Hematopoietic multipotent progenitor cell treated with erythropoietin and hydrocortisone succinate and interleukin-3 and kit ligand, for 15 days (in vitro differentiated cells): ENCODE measurements at places on chromosomes 5 and 9.
A peak's percentile ranks its signal among the peaks of the same experiment; 100 is the strongest.

GRCh38 chr9:123568691-123569688 lies 213.0 kb downstream of the CRB2 start:
- no peak for DNase-seq

DNA sequence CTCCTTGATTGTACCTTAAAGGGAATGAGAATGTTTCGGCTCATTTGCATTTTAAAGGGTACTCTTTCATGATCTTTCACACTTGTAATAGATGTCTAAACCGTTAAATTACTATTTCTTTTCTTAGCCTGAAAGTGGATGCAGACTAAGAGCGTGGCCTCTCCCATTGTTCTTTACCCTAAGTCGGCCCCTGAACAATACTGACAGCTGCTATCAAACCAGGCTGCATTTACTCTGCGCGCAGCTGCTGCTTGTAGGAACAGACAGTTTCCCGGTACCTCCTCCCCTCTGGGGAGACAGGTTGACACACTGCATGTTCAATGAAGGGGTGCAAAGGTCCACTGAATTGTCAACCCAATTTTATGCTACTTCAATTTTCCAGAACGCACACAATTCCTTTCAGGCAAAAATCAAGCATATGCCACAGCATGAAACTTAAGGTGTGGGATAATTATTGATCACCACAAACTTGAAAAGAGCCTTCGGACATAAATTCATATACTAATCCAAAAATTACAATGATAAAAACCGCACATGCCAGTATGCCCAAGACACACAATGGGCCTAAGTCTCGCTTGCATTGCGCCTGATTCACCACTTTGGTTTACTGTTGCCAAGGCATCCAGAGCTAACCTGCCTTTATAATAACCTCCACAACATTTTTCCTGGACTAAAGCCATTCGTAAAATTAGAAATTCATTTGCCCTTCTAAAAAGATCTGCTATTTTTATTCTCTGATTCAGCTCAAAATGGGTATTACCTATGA lies 39.7 kb downstream of the TLE1 start:
- no peak for DNase-seq

DNA sequence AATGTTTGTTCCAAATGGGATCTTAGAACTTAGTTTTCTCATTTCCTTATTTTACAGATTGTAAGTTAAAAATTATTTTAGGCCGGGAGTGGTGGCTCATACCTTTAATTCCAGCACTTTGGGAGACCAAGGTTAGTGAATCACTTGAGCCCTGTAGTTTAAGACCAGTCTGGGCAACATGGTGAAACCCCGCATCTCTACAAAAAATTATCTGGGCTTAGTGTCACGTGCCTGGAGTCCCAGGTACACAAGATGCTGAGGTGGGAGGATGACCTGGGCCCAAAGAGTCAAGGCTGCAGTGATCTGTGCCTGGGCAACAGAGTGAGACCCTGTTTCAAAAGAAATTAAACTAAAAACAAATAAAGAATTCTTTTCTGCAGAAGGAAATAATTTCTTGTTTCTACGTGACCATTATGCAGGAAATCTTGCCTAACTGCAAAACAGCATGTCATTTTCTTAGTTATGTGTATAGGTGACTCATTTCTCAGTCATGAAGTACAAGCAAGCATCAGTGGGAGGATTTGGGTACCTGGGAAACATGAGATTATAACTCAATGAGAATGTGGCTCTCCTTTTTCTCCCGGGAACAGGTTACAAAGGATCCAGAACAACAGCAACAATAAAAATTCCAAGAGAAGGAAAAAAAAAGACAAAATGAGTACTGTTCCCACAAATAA lies 375.1 kb upstream of the ST8SIA4 start:
- no peak for DNase-seq

- no peak for DNase-seq
Measured at GRCh38 chr9:109981091-109981490, 201.1 kb downstream of the PALM2AKAP2 start.

DNA sequence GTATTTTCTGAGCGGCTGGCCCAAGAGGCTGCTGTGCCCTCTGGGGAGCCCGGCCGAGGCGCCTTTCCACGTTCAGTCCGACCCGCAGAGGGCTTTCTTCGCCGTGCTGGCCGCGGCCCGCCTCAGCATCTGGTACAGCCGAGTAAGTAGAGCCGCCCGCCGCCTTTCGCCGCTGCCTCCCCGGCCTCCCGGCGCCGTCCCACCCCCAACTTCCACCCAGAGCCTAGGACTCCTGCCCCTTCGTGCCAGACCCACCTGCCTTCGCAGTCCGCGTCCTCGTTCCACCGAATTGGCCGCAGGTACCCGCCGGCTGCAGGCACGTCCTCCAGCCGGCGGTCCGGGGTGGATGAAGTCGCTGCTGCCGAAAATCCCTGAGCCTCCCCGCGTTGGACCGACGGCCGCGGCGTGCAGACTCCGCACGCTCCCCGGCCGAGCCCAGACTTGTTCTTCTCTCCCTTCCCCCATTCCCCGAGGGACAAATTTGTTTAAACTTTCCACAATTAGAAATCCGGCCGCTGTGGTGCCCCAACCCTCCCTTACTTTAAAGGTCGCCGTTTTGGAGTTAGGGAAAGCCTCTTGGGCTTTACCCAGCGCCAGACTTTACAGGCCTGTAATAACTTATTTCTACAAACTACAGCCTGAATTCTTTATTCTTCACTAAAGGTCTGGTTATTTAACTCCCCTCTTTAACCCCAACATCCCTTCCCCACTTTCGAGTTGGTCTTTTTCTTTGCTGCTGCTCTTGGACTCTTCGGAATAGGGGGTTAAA lies 589 bp downstream of the RIC1 start:
- peak; percentile 39 for DNase-seq

DNA sequence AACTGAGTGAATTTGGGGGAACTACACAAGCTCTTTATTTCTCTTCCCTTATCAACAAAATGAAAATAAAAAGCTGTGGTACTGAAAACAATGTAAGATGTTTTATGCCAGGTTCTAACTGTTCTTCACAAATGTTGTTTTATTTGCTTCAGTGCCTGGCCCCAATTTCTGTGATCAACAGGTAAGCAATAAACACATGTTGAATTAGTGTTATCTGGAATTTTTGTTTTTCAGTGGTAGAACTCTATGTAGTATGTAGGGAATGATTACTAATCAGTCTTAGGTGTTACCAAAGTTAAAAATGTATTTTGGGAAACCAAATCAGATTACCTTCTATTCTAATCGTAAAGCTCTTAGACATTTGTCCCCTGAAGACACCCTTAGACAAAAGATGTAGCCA lies 7.5 kb upstream of the DPYSL3 start:
- no peak for DNase-seq

DNA sequence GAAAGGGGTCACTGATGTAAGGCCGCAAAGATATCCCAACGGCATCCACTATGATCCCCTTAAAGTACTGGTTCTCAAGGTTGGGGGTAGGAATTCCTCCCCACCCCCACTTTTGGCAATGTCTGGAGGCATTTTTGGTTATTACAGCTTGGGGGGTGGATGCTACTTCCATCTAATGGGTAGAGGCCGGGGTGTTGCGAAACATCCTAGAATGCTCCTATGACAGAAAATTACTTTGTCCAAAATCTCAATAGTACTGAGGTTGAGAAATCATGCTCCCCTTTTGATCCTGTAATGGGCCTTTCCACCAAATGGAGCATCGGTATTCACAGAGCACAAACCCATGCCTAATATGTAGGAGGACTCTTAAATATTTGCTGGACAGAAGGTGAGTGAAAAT lies 20.8 kb upstream of the TCERG1 start:
- no peak for DNase-seq

GRCh38 chr9:2336055-2336454 lies 285.5 kb upstream of the VLDLR start:
- no peak for DNase-seq

DNA sequence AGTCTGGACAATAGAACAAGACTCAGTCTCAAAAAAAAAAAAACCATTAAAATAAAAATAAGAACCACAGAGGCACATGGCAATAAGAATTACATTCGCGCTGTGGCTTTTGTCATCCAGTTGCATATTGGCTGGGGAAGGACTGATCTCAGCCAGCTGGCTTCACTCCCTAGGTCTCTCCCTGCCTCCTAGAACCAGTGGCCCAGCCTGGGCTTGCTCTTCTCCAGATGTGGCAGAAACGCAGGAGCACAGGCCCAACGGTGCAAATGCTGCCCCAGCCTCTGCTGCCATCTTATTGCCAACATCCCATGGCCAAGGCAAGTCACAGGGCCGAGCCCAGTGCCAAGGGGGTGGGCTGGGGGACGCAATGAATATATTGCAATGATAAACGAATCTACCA lies 37.0 kb downstream of the NKX2-5 start:
- DNase-seq, result no peak

DNA sequence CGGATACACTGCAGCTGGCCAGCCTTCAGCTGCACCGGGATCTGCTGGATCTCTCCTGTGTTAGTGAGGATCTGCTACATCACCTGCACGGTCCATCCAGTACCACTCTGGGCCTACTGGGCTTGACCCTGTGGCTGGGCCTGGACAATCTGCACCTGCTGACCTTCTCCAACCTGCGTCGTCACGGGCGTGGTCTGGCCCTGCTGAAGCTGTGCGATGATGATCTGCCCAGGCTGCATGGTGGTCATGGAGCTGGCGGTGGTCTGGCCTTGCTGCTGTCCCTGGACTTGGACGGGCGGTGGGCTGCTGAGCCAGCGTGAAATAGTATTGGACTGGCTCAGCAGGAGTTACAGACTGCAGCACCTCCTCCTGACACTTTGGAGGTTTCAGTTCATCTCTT lies 137.1 kb upstream of the GAS1 start:
- no peak for DNase-seq
